Activated CD8-positive, alpha-beta memory T cell treated with anti-CD3 and anti-CD28 coated beads for 4 hours (primary cell): ENCODE measurements at places on chromosomes 12 and 14.

GRCh38 chr12:101935890-101936746, 58.7 kb downstream of the DRAM1 start:
- no peak for DNase-seq

GRCh38 chr12:111838353-111838752, 3.7 kb upstream of the MAPKAPK5 start:
- DNase-seq = no peak

DNA sequence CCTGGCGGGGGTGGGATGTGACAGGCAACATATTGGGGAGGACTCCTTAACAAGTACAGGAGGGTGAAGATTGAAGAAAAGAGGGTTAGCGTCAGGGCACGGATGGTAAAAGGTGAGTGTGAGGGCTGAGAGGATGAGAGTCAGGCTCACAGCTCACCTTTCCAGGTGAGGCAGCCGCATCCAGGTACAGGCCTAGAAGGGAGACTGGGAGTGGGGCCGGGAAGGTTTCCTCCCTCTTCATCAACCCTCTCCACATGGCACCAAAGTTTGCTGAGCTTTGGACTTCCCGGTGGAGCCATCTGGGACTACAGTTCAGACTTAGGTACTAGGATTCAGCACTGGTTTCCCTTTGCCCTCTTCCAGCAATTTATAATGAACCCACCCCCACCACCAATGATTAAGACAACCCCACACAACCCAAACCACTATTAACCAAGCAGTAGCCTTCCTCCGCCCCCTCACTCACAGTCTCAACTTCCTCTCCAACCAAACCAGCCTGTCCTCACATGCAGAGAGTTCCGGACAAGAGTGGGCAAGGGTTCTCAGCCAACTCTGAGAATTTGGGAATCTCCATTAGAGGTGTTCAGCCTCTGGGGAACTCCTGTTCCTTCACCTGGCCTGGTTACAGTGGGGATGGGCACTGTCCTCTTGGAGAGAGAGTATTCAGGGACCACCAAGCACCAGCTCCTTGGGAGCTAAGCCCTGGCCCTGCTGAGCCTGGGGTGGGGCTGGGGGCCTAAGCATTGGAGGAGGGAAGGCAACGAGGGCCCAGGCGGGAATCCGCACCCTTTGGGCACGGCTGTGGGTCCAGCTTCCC, 2.4 kb upstream of the HOXC4 start:
- no peak for DNase-seq

DNA sequence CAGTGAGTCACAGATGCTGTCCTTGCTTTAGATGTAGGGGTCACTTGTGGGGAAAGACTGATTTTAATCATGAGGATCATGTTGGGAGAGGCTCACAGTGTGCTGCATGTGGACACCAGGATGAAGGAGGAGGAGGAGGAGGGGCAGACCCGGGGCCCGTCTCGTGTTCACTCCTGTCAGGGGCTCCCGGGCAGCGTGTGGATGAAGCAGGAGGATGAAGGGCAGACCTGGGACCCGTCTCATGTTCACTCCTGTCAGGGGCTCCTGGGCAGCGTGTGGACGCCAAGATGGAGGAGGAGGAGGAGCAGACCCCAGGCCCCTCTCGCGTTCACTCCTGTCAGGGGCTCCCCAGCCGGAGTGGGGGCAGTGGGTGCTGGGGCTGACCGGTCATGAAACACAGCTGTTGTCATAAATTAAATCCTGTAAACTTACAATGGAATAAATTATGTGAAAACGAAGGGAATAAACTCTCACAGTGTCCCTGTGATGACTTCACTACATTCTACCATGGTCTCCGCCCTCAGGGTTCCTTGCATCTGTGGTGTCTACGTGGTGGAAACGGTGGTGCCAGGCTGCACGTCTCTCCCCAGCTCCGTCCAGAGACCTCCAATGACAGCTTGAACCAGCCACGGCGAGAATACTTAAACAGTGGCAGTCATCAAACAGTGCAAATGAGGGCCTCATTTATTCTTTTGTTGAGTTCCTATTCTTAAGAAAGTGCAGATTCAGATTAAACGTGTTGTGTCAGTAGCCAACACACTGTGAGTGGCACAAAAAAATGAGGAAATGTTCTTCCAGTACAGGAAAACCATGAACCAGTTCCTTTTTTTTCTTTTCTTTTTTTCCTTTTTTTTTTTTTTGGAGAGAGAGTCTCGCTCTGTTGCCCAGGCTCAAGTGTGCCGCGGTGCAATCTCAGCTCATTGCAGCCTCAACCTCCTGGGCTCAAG, 37.7 kb upstream of the SFSWAP start:
- no peak for DNase-seq

- no peak for DNase-seq
Observed at GRCh38 chr14:41609704-41610183, 3.1 kb downstream of the LRFN5 start.

DNA sequence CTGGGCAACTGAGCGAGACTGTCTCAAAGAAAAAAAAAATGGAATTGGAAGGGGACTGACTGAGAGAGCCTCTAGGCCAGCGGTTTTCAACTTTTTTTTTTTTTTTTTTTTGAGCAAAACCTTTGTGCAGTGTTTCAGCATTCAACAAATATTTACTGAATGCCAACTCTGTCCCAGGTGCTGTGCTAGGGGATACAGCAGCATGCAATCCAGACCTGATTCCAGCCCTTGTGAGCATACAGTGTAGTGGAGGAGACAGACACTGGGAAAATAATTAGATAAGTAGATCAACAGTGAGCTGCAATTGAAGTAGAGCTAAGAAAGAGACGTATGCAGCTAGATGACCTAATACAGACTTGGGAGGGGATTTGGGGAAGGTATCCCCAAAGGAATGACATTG, 23.8 kb upstream of the LTBP2 start:
- DNase-seq = no peak

DNA sequence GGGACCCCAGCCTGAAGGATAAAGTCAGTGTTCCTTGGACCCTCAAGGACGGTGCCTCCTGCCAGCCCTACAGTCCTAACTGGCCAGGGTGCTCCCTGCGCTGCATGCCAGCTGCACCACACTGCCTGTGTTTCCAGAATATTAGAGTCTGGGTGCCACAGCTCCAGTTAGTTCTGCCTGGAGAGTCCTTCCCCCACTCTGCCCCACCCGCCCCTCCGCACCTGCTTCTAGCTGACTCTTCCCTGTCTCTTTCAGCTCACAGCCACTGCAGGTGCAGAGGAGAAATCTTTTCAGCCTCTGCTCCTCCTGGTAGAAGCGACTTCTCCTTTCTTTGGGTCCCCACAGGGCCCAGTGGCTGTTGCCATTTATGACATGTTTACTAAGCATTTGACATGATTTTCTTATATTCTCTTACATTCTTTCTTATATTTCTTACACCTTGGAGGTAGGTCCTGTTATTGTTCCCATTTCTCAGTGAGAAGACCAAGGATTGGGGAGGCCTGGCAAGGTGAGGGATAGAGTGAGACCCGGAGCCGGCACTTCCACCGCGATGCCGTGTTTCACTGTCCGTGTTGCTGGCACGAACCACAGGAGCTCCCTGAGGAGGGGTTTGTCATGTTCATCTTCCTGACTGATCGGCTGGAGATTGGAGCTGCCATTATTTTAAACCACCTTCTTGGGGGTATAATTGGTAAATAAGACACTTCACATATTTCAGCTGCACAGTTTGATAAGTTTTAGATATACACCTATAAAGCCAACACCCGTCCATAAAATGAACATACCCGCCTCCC, 29.4 kb downstream of the SYNE3 start:
- no peak for DNase-seq

- no peak for DNase-seq
Observed at GRCh38 chr12:95390192-95390591, 83.8 kb upstream of the METAP2 start.

DNA sequence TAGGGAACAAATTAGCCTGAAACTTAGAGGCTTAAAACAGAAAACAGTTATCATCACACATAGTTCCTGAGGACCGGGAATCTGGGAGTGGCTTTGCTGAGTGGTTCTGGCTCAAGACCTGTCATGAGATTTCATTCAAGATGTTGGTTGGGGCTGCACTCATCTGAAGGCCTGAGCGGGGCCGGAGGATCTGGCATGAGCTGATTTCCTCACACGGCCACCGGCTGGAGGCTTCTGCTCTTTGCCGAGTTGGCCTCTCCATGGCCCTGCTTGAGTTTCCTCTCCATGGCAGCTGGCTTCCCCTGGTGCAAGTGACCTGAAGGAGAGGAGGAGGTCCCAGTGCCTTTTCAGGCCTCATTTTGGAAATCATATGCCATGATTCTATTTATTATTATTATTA, 128.1 kb downstream of the PAPOLA start:
- DNase-seq = no peak

DNA sequence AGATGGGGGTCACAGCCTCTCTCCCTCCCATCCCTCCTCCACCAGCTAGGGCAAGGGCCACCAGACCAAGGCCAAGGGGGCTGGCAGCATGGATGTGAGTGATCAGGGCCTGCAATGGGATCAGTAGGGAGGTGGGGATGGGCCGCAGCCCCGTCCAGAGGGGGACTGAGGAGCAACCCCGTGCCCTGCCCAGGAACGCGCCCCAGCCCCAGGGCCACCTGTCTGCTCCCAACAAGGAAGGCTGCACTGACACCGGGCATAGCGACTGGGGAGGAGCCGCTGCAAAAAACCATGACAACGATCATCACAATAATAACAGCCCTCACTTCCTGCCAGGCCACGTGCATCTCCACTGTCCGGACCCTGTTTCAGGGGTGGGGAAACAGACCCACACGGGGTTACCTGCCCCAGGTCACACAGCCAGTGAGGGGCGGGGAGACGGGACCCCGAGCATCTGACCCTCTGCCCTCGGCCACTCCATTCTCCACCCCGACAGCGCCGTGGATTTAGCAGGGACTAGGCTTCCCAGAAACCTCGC, 24.3 kb downstream of the NCOR2 start:
- no peak for DNase-seq

- DNase-seq = no peak
Observed at GRCh38 chr12:127667131-127667685, 599.8 kb upstream of the TMEM132C start.

- no peak for DNase-seq
Observed at GRCh38 chr12:66004922-66005703, 125.4 kb downstream of the LLPH start.

DNA sequence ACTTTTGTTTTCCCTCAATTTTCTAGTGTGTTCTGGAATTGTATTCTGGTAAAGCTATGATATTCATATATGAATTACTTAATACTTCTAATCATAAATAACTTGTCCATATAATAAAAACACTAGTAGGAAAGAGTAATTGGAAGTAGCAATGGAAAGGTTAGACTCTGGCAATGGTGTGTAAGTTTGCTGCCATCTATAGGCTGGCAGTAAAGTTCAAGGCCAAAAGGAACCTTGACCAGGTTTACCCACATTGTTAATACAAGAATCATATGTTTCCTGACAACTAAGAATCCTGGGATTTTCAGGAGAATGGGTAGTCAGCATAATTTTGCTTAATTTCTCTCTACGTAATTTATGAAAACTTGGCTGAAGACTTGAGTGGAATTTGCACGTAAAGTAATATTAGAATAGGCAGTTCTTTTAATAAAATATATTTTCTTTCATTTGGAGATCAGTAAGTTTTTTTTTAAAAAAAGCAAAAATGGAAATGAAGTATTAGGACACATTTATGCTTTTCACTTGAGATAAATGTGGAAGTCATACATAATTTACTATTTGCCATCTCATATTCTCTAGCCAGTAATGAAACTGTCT, 926.7 kb downstream of the GALC start:
- no peak for DNase-seq

GRCh38 chr12:46831335-46832129, 5.7 kb upstream of the SLC38A4 start:
- DNase-seq = no peak

DNA sequence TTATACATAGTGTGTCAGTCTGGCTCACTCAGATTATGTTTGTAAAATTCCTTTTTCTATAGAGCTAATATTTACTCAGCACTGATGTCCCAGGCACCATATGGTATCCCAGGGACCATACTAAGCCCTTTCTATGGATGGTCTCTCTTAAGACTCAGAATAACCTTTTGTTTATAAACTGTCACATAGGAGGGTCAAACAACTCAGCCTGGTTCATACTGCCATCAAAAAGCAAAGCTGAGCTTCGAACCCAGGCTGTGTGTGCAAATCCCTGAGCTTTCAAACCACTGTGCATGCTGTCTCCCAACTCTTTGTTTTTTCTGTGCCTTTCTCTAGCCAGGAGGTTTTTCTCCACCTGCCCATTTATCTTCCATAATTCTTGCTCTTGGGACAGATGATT, 135.6 kb upstream of the ARHGAP5 start:
- no peak for DNase-seq

DNA sequence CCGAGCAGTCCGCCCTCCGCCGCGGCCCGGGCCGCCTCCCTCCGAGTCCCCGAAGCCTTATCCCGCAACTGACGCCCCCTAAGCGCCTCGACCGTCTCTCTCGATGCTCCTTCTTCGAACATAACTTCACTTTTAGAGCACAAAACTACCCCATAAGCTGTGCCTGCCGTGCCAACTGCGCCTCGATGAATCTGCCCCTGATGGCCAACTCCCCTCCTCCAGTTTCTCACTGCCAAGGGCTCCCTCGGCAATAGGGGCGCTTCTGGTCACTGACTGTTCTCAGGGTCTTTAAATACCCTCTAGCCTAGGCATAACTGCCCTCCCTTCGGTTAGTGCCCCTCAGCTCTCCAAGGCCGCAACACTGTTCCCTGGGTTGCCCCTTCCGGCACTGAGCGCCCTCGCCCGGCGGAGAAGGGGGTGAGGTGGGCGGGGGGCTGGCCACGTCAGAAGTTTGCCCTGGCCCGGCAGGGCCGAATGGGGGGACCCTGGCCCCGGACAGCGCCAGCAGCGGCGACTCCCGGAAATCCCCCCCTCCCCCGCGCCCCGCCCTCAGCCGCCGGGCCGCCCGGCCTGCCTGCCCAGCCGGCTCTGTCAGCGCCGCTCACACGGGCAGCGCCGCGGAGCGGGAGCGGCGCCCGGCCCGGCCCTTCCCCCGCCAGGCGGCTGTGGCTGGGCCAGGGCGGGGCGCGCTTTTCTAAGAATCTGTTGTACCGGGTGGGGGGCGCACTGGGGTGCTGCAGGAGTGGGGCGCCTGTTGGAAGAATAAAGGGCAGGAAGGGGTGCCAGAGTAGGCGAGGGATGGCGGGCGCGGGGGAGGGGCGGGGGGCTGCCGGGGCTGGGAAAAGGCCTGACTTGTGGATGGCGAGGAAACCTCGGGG, 10.6 kb downstream of the RARG start:
- DNase-seq = no peak

GRCh38 chr14:50053935-50054334, 62.4 kb downstream of the VCPKMT start:
- no peak for DNase-seq

GRCh38 chr14:25837551-25837965, 760.3 kb downstream of the NOVA1 start:
- no peak for DNase-seq
